ENCODE measurements at places on chromosomes 6 and 20.
A peak's percentile ranks its signal among the peaks of the same experiment; 100 is the strongest.

DNA sequence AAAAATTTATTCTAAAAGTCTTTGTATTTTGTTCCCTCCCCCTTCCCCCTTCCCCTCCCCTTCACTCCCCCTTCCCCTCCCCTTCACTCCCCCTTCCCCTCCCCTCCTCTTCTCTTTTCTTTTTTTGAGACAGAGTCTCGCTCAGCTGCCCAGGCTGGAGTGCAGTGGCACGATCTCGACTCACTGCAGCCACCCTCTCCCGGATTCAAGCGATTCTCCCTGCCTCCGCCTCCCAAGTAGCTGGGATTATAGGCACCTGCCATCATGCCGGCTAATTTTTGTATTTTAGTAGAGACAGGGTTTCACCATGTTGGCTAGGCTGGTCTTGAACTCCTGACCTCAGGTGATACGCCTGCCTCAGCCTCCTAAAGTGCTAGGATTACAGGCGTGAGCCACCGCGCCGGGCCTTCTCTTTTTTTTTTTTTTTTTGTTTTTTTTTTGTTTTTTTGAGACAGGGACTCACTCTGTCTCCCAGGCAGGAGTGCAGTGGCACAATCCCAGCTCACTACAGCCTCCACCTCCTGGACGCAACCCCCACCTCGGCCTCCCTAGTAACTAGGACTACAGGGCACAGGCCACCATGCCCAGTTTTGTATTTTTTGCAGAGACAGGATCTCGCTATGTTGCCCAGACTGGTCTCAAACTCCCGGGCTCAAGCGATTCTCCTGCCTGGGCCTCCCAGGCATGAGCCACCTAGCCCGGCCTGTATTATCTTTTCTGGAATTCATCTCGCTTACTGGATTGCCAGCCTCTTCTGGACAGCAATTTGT, 1.1 kb upstream of the AFG1L start:
- no peak for DNase-seq

- no peak for DNase-seq
Observed at GRCh38 chr6:91802431-91802830, 1215.6 kb upstream of the MAP3K7 start.

GRCh38 chr6:44201200-44201599, 15.5 kb upstream of the MYMX start:
- DNase-seq, result no peak

DNA sequence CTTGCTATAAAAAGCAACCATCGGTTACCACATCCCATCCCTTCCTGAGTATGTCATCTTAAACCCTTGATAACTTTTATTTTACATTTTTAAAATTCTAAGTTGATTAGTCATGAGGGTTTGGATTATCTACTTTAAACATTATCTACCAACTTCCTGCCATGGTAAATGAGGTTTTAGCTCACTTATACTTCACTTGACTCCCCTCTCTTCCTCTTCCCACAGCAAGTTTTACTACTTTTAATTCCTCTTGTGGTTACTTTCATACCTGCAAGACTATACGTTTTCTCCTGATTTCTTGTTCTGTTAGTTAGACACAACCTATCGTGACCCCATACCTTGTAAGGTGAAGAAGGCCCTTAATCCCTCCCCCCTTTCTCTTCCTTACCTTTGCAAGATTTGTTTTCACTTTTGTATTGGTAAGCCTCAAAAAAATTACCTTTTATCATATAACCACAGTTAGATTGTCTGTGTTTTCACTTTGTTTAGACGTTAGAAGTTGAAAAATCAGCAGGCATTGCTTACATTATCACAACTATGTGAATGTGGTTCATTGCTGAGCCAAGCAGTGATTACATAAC, 60.1 kb upstream of the OGFRL1 start:
- peak; percentile 88 for DNase-seq

DNA sequence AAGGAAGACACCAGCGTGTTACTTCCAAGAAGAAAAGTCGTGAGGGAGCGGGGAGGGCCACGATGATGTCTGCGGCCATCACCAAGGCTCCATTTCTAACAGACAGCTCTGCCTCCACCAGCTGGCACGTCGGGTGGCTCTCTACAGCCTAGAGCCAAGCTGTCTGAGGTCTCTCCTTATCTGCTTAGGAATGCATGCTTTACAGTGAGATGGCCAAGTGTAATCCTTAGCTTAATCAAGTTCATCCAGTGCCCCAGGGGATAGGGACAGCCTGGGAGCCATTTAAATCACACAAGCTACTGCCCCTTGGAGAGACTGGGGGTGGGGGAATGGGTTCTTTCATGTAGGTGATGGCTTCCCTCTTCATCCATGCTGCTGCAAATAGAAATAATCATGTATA, 213.8 kb upstream of the CST7 start:
- peak; percentile 27 for DNase-seq

- DNase-seq, result peak; percentile 82
Observed at GRCh38 chr6:84645563-84646266, 118.7 kb downstream of the TBX18 start.

- DNase-seq, result peak; percentile 15
Observed at GRCh38 chr20:43238833-43239232, 49.1 kb upstream of the PTPRT start.

DNA sequence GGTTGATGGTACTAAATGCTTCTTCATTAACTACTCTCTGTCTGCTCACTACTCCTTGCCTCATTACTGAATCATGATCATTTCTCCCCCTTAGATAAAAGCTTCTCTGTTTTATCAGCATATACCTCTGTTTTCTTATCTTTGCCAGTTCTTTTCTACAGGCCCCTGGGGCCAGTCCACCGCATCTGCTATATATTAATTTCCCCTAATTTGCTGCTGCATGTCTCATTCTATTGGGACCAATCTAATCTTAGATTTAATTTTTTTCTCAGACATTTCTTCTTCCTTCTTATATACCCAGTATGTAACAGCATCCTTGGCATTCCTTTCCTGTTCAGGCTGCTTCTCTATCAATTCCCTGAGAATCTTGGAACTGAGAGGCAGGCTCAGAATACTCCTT, 51.2 kb downstream of the GRIK2 start:
- no peak for DNase-seq
